Left ventricle myocardium superior (tissue), 1 donor: ENCODE measurements at places on chromosomes 13 and 19. TPM values are rescaled to one million over a fixed set of nuclear protein-coding genes. Genes with fewer than 3 reads are reported as not detected.

DNA sequence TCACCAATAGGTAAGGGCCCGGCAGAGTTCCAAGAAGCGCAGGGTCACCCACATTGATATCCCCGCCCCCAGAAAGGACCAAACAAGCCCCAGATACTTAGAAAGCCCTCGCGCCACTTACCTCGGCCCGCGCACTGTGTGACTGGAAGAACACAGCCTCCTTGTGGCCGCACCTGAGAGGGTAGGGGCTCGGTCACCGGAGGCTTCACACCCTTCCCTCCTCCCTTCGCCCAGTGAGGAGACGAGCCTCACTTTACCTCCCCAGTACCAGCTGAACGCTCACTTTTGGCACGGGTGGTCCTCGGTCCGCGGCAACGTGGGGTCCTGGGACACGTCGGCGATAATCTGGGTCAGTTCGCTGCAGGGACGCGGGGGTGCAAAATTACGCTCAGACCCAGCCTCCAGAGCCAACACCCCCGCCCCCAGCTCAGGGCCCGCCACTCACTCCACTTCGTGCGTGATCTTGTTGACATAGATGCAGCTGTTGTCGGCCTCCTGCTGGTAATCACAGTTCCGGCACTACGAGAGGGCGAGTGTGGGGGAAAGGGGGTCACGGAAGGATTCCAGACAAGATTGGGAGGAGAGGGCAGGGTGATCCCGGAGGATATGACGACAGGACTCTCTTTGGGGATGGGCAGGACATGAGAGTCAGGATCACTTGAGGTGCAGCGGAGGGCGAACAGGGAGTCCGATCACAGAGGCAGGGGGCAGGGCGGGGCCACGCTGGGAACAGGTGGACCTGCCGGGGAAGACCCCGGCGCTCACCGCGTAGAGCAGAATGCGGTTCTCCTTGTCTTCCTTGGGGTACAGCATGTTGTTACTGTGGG lies 568 bp downstream of the POLR2I start:
- DNase-seq: no peak

GRCh38 chr19:43780706-43781525 lies at the start of gene KCNN4:
TSS of gene KCNN4 (minus strand) at chr19:43780973. CDS start at chr19:43780861, 112 bp downstream.
- no peak for DNase-seq

VSTM1 gene
- total RNA-seq: not detected

DNA sequence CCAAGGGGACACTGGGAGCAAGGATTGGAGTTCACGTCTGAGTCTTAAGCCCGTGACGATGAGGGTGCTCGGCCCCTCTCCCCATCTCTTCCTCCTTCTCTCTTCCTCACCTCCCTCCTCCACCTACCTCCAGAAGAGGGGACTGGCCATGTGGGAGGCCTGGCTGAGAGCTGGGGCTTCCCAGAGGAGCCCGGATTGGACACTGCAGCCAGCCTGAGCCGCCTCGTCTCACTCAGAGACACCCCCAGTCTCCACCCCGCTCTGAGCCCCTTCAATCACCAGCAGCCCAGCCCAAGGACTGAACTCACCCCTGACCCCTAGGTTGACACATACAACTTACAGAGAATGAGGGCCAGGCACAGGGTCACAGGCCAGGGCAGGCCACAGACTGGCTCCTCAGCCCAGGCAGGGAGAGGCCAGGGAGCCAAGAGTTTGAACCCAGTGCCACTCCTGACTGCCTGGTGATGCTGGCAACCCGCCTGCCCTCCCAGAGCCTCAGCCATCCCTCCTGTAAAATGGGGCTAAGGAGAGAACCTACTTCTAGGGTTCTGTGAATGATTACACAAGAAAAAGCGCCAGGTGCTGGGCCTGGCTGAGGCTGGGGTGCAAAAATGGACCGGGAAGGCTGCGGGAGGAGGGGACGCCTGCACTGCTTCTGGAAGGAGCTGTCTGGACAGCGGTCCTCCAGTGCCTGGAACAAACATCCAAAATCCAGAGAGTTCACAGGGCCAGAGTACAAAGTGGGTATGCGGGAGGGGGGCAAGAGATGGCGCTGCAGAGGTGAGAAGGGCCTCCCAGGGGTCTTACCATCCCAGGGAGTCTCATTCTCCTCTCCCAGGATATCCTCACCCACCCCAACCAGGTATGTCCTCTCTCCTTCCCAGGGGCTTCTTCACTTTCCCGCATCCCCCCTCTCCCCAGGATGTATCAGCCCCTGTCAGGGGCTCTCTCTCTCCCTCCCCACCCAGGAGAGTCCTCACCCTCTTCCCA lies 1.1 kb downstream of the CD79A start:
- DNase-seq: no peak

GRCh38 chr13:34290661-34291060 lies 472.7 kb downstream of the RFC3 start:
- DNase-seq: no peak

GRCh38 chr13:78241278-78241919 lies 322.8 kb upstream of the EDNRB start:
- DNase-seq: peak; percentile 38

- no peak for DNase-seq
Measured at GRCh38 chr19:40304306-40304705, 19.2 kb upstream of the AKT2 start.

- no peak for DNase-seq
Measured at GRCh38 chr19:48967346-48968178, 2.5 kb downstream of the FTL start.

CYP2A6 gene
- not detected for total RNA-seq

CLC gene
- total RNA-seq: not detected

SIGLEC12 gene
- not detected for total RNA-seq

TUBB4A gene
- 2.8 TPM for total RNA-seq

- DNase-seq: no peak
Measured at GRCh38 chr13:37576601-37577000, 22.0 kb downstream of the POSTN start.

- peak; percentile 57 for DNase-seq
Measured at GRCh38 chr19:42199440-42200115, 17.9 kb downstream of the DEDD2 start.

- DNase-seq: peak; percentile 41
Measured at GRCh38 chr19:47157431-47158321, 27.0 kb downstream of the SAE1 start.

ZNF563 gene
- 3.7 TPM for total RNA-seq

DNA sequence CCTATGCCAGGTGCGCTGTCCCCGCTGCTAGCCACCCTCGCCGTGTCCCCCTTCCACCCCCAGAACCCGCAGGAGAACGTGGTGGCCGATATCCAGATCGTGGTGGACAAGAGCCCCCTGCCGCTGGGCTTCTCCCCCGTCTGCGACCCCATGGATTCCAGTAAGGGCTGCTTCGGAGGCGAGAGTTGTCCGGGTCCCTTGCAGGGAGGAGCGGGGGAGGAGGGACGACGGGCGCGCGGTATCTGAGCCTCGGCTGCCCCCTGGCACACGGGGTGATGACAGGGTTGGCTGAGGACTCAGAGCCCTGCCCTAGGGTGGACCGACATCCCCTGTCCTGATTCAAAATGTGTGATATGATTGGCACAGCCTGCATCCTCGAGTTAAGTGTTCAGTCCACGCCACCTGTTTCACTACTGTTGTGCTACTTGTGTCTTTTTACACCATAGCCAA lies 653 bp downstream of the MVB12A start:
- peak; percentile 52 for DNase-seq

DNA sequence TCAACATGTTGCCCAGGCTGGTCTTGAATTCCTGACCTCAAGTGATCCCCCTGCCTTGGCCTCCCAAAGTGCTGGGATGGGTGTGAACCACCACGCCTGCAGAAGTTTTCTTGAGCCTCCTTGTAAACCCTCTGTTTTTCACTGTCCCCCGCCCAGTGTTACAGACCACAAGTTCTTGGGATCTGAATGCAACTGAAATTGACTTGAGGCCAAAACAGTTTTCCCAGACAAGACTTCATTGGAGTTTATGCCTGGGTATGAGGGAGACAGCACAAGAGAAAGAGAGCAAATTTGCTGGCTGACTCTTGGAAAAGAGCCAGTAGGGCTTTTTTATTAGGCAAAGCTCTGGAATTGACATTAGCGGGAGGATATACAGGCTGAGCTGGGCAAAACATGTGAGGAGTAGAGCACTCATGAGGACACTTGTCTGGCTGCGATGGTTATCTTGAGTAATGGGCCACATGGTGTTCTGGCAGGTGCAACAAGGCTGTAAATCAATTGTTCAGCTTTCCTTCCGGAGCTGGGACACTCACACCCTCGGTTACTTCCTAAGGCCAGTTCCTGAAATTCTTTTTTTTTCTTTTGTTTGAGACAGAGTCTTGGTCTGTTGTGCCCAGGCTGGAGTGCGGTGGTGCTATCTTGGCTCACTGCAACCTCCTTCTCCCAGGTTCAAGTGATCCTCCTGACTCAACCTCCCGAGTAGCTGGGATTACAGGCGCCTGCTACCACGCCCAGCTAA lies 12.7 kb upstream of the HNRNPL start:
- no peak for DNase-seq

DNA sequence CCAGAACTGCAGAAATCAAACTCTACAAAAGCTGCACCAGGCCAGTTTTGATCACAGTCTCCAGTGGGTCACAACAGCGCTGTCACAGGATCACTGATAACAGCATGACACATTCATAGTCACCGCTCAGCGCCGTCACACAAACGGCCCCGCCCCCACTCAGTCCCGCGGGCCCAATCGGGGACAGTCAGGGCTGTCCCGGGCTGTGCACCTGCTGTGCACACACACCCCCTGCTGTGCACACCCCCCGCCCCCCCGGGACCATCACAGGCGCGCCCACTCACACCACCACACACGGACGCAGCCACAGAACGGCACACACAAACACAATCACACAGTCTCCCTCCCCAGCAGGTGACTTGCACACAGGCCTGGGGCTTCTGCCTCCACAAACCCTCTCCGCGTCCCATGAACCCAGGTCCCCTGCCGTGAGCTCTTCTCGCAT lies 435 bp upstream of the ZNF382 start:
- DNase-seq: peak; percentile 85

RLN3 gene
- total RNA-seq: not detected

GRCh38 chr19:6086068-6086788 lies 24.1 kb downstream of the RFX2 start:
- no peak for DNase-seq

GRCh38 chr13:41613984-41614661 lies 156.8 kb downstream of the RGCC start:
- DNase-seq: peak; percentile 71

GRCh38 chr19:41746593-41747227 lies 8.6 kb upstream of the CEACAM6 start:
- no peak for DNase-seq

DNA sequence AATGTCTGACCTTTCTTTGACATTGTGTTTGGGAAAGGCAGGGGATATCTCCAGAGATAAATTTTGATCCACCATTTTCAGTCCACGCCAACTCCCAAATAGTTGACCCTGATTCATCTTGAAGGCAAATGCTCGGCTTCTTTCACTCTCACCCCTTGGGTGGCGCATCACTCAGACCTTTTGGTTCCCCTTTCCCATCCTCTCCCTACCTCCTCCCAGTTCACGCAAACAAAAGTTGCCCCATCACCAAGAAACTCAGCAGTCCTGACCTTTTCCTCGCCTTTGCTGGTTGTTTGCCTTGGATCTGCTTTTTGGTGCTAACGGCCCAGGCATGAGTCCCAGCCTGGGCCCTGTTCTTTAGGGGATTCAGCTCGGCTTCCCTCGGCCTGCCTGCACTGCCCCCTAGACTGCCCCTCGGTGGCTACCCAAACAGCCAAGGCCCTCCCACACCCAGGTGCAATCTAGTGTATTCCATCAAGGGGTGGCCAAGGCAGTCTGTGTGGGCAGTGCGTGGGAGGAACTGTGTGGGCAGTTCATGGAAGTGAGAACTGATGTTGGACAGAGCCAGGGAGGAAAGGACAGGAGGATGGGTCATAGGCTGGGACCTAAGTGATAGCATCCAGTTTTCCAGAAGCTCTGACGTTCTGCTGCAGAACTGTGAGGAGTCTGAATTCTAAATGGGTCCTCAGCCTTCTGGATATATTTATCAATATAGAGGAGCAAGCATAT lies 255.7 kb downstream of the DLEU7 start:
- no peak for DNase-seq

DNA sequence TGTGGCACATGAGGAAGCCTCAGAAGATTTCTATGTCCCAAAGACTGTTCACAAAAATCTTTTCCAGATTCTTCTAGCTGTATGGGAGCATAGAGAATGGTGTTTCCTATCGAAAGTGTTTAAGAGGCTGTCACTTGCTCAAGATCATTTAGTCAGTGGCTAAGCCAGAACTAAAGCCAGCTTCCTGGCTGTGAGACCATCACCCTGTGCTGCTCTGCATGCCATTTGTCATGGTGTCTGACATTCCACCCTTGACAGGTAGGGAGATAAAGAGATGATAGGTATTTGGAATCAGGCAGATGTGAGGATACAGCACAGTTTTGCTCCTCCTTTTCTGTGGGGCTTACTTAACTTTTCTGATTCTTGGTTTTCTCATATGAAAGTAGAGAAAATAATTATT lies 177.3 kb downstream of the DNAJC15 start:
- DNase-seq: no peak

PTPRH gene
- total RNA-seq: 0.47 TPM

DNA sequence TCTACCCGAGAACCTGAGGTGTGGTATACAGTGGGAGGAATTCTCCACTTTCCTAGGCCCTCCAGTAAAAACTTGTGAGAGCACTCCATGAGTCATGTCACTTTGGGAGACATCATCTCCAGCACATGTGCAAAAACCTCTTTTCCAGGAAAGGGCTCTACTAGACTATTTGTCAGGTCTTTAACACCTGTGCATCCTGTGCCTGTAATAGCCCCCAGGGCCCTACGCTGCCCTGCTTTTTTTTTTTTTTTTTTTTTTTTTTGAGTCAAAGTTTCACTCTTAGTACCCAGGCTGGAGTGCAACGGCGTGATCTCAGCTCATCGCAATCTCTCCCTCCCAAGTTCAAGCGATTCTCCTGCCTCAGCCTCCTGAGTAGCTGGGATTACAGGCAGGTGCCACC lies 1.7 kb upstream of the ERVV-1 start:
- DNase-seq: no peak

DNA sequence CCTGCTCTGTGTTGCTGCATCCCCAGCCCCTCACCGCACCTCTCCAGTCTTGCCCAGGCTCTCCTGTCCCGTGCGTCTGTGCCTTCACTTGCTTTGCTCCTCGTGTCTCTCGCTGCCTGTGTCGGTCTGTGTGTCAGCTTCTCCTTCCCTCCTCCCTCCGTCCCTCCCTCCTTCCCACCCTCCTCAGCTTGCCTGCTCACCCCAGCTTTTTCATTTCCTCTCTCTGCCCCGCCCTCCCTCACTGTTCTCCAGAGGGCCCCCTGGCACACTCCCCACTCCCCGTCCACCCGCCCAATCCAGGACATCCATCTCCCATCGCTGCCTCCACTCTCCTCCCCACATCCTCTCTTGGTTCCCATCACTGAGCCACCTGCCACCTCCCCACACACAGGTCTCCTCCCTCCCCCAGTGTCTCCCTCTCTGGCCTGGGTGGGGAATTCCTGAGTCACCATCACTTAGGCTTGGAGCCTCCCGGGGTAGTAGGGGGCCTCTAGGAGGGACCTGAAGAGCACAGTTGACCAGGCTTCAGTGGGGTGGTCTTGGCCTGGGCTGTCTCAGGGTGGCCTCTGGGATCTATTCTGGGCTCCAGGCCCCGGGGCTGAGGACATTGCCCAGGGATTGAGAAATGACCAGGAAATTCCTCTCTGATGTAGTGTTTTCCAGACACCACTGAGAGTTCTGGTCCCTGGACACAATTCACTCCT lies at the start of gene PTGIR:
TSS of gene PTGIR (minus strand) at position 132 of the 704 bp plus-strand sequence. CDS start 864 bp downstream, outside the sequence.
- DNase-seq: peak; percentile 82

GRCh38 chr19:10045371-10045770 lies 32.1 kb downstream of the RDH8 start:
- no peak for DNase-seq

PLIN5 gene
- total RNA-seq: 44.2 TPM
